ENCODE measurements at places on chromosomes 12 and 14. TPM values are rescaled to one million over a fixed set of nuclear protein-coding genes. Genes with fewer than 3 reads are reported as not detected.

FGD6 gene
- 4.9 TPM for total RNA-seq

CNPY2 gene
- 163 TPM for total RNA-seq

GPRC5A gene
- total RNA-seq, result 112 TPM

TESPA1 gene
- total RNA-seq, result not detected

VWF gene
- 0.15 TPM for total RNA-seq

IFI27 gene
- total RNA-seq, result not detected

NUAK1 gene
- total RNA-seq, result 5.5 TPM

CHGA gene
- total RNA-seq, result not detected

SERPINA12 gene
- not detected for total RNA-seq

CFAP54 gene
- total RNA-seq, result 0.53 TPM

ASIC1 gene
- 5.9 TPM for total RNA-seq

KRT71 gene
- total RNA-seq, result not detected

MMAB gene
- 67.0 TPM for total RNA-seq

RCOR1 gene
- total RNA-seq, result 8.4 TPM

TAS2R31 gene
- 1.1 TPM for total RNA-seq

PLEKHD1 gene
- total RNA-seq, result 0.05 TPM

NPFF gene
- total RNA-seq, result not detected

KCNC2 gene
- total RNA-seq, result not detected

FAM222A gene
- 7.3 TPM for total RNA-seq

MNAT1 gene
- 33.2 TPM for total RNA-seq

SLC6A12 gene
- total RNA-seq, result 0.85 TPM

TCTN2 gene
- 8.7 TPM for total RNA-seq

MMP14 gene
- total RNA-seq, result 79.9 TPM

LRP1-AS gene
- not detected for total RNA-seq

TAS2R30 gene
- 3.0 TPM for total RNA-seq

C14orf132 gene
- total RNA-seq, result 0.37 TPM

CCDC197 gene
- not detected for total RNA-seq

KRT85 gene
- total RNA-seq, result not detected

NEUROD4 gene
- not detected for total RNA-seq

LRRC10 gene
- total RNA-seq, result not detected

KRT75 gene
- not detected for total RNA-seq

TC2N gene
- not detected for total RNA-seq

MSI1 gene
- total RNA-seq, result 0.19 TPM

ZDHHC22 gene
- not detected for total RNA-seq

Data from A375 (cell line).